ENCODE measurements at places on chromosomes 7 and 10.
A peak's percentile ranks its signal among the peaks of the same experiment; 100 is the strongest.

DNA sequence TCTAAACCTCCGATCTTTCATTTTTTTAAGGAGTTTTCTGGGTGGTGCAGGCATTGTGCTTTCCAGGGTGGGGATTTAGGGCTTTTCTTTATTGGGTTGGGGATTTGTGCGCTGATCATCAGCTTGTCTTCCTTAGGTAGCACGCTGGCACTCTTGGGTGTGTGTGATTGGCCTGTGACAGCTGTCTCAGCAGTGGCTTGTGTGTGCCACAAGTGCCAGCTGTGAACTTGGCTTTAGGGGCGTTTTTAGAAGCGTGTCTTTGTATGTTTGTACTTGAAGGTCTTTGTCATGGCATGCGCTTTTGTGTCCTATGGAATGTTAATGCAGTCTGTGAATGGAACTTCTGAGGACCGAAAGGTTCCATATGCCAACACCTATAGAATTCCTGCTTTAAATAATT is 788 bp downstream of the AKAP9 start:
- DNase-seq = peak; percentile 6

- no peak for DNase-seq
Observed at GRCh38 chr7:67019562-67020390, 23.1 kb downstream of the TYW1 start.

- DNase-seq = no peak
Observed at GRCh38 chr10:124733571-124734245, 10.5 kb downstream of the FAM53B start.

DNA sequence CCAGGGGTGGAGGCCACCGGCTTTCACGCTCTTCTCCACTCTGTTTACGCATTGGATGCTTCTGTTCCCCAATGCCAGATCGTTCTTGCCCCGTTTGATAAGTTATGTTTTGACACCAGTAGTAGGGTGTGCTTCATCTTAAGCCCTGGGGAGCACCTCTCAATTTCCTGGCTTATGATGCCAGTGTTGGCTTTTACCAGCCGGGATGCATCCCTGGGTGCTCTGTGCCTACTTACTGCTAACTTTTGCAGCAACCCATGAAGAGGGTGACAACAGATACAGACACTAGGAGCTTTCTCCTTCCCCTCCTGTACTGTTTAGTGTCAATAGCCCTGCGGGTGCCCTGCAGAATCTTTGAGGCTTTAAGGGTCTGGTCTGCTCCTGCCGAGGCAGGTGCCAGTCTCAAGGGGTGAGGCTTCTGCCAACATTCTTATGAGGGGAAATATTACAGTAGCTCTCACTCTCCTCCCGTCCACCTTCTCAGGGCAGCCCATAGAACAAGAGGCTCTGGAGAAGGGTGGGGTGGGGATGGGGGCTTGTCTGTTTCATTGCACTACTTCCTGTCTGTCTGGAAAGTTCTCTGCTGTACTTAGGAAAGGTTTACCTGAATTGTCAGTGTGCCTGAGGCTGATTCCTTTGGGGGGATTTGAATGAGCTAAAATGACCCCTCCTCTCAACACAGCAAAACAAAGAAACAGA is 23.3 kb downstream of the ADCY1 start:
- no peak for DNase-seq

DNA sequence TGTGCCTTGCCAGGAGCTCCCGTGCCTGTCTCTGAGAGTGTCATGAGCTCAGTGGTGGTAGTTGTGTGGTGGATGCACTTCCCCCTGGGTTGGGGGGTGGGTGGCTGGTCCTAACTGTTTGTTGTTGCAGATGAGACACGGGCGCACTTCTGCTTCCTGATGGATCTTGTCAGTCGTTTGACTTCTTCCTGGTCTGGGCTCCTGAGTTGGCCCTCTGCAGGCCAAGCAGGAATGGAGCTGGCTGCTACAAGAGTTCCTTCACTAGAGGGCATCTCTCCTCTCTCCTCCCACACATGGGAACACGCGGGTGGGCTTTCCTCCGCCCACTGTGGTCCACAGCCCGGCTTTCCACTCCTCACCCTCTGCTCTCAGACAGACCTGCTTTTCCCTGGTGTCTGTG is 82.0 kb downstream of the BMS1 start:
- no peak for DNase-seq

GRCh38 chr7:15839416-15840100 is 153.1 kb upstream of the MEOX2 start:
- no peak for DNase-seq

Measured in occipital lobe (tissue), 3 donors.